ENCODE measurements at places on chromosomes 4 and X. TPM values are rescaled to one million over a fixed set of nuclear protein-coding genes. Genes with fewer than 3 reads are reported as not detected.
A peak's percentile ranks its signal among the peaks of the same experiment; 100 is the strongest.

DNA sequence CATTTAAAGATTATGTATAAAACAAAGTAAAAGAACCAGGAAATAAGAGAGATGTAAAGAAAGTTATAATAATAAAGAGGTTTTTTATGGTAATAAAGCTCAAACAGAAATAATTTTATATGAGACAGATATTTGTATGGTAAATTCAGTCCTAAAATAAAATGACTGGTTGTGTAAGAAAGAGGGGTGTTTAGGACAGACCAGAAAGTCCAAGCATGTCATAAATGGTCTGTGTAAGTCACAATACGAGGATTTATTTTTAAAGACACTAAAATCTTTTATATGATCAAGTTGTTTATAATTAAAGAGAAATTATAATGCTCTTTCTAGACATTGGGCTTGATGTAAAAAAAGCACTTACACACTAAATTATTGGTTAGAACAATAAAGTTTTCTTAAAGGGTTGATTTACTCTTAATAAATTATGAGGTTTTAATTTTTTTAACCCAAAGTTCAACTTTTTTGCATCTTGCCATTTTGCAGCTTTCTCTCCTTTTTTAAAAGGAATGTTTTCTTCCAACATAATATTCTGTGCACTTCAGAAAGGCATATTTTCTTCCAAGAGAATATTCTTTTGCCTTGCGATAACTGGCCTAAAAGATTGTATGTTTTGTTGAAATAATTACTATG is 61.9 kb upstream of the TCEAL2 start:
- DNase-seq, result no peak
- H3K27ac ChIP-seq, result no peak overlapping the region
- no peaks in the 10 kb centered on the region for H3K36me3 ChIP-seq
- no peaks in the 10 kb centered on the region for H3K27me3 ChIP-seq
- H3K4me1 ChIP-seq, result no peaks in the 10 kb centered on the region

- DNase-seq, result no peak
- H3K27me3 ChIP-seq, result no peaks in the 10 kb centered on the region
- H3K4me1 ChIP-seq, result peaks cover 13% of the 10 kb centered on the region
- H3K27ac ChIP-seq, result no peak overlapping the region
- H3K4me3 ChIP-seq, result no peak overlapping the region
These were observed 113.4 kb downstream of the TBL1X start for GRCh38 chrX:9578083-9578779.

DNA sequence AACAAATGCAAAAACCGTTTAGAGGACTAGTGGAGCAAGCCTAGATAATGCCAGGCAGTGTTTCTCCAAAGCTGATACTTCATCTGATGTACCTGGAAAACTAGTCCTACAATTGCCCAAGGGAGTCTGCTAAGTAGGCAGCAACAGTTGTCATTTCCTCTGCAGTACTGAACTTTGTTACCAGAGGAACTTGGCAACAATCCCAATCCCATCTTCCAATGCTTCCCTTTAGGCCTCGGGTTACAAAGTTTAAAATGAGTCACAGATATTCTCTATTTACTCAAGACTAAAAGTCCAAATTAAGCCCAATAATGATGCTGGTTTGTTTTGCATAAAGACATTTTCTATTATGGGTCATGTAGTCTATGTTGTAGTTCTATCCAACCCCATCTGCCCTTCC is 120.0 kb upstream of the GLRA2 start:
- no peak overlapping the region for H3K4me3 ChIP-seq
- H3K36me3 ChIP-seq, result no peaks in the 10 kb centered on the region
- no peak for DNase-seq
- no peaks in the 10 kb centered on the region for H3K4me1 ChIP-seq

DNA sequence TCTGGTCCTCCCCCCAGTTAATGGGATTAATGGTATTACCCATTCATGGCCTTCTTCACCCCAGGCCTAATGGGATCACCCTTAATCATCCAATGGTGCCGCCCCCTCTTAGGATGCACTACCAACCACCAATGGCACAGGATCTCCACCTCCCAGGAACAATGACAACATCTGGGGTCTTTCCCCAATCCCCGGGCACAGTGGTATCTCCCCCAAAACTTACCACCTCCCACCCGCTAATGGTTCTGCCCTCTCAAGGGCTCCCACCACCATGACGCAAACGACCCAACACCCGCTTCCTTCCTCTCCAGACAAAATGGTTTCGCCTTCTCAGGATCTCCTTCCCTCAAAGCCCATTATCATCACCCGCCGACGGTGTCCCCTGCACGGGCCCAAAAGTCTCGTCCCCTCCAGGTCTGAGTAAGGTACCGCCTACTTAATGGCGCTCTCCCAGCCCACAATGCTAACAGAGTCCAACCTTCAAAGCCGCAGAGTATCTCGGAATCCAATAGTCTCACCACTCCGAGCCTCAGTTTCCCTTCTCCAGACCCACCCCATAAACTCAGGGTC is 458 bp downstream of the GRIPAP1 start:
- peak overlapping the region; percentile 99 for H3K4me3 ChIP-seq
- peak overlapping the region; percentile 99 for H3K27ac ChIP-seq
- peak; percentile 5 for DNase-seq

GRCh38 chr4:182916483-182917181 is 554 bp downstream of the DCTD start:
- peaks cover 54% of the 10 kb centered on the region for H3K4me1 ChIP-seq
- DNase-seq, result peak; percentile 40
- H3K27ac ChIP-seq, result peak overlapping the region; percentile 89
- no peaks in the 10 kb centered on the region for H3K27me3 ChIP-seq

GRCh38 chrX:18424482-18425198 is 768 bp upstream of the CDKL5 start:
- H3K27ac ChIP-seq, result no peak overlapping the region
- peak overlapping the region; percentile 93 for H3K4me3 ChIP-seq
- peaks cover 19% of the 10 kb centered on the region for H3K4me1 ChIP-seq
- no peaks in the 10 kb centered on the region for H3K36me3 ChIP-seq
- H3K27me3 ChIP-seq, result peaks cover 34% of the 10 kb centered on the region
- peak; percentile 4 for DNase-seq

DNA sequence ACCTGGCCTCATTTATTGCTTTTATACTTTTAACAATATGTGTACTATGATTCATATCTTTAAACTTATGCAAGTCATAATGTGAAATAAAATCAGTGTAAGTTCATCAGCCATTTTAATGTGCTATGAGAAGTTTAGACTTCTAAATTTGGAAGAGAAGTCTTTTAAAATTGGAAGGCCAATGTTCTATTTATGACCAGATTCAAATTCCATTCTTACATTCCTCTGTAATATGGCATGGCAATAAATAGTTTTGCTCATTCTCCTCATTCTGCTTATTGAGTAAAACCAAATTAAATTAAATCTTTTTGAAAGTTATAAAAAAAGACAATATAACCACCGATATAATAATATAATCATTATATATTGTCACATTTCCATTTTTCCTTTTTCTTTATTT is 126.2 kb downstream of the SORBS2 start:
- H3K27me3 ChIP-seq, result no peaks in the 10 kb centered on the region
- H3K27ac ChIP-seq, result no peak overlapping the region
- H3K4me3 ChIP-seq, result no peak overlapping the region
- DNase-seq, result no peak
- peaks cover 3% of the 10 kb centered on the region for H3K36me3 ChIP-seq

DNA sequence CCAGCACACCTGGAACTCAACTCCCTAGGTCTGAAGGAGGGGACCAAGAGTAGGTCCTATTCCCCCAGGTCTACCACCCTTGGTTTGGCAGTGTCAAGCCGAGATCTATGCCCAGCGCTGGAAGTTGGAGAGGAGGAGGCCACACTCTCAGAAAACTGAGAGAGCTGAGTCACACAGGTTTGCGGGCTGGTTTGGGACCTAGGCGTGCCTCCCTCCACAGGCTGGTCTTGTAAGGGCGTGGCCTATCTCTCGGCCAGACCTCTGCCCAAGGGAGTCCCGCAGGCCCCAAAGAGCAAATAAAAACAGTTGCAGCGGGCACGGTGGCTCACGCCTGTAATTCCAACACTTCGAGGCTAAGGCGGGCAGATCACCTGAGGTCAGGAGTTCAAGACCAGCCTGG is 52.9 kb upstream of the INTU start:
- no peak overlapping the region for H3K27ac ChIP-seq
- DNase-seq, result no peak
- no peaks in the 10 kb centered on the region for H3K4me1 ChIP-seq
- H3K4me3 ChIP-seq, result no peak overlapping the region
- no peaks in the 10 kb centered on the region for H3K27me3 ChIP-seq

- H3K4me1 ChIP-seq, result no peaks in the 10 kb centered on the region
- H3K36me3 ChIP-seq, result no peaks in the 10 kb centered on the region
- no peak for DNase-seq
- H3K4me3 ChIP-seq, result no peak overlapping the region
- no peak overlapping the region for H3K27ac ChIP-seq
These were observed 70.2 kb upstream of the TLR3 start for GRCh38 chr4:185998791-185999190.

GRCh38 chrX:26649534-26649933 is 433.6 kb downstream of the MAGEB5 start:
- H3K27ac ChIP-seq, result no peak overlapping the region
- peaks cover 3% of the 10 kb centered on the region for H3K36me3 ChIP-seq
- H3K4me3 ChIP-seq, result no peak overlapping the region
- H3K27me3 ChIP-seq, result no peaks in the 10 kb centered on the region

DNA sequence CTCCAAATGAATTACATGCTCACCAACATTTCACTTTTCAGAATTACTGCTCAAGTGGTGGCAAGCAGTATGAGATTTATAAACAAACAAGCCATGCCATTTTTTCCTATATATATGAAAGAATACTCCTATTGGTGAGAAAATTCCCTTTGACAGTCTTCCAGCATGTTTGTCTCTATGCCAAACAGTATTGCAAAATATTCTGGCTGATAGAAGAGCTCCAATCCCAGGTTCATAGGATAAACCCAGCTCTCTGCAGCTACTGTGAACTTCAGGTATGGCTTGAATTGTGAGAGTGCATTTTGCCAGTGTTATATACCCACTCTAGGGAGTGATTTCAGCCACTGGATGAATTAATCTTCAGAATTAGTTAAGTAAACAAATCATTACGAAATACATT is 108.8 kb downstream of the MAGEC2 start:
- no peak for DNase-seq
- H3K4me3 ChIP-seq, result no peak overlapping the region
- no peaks in the 10 kb centered on the region for H3K4me1 ChIP-seq
- H3K27ac ChIP-seq, result no peak overlapping the region

GRCh38 chr4:59664771-59665170 is 1535.4 kb upstream of the ADGRL3 start:
- H3K27me3 ChIP-seq, result no peaks in the 10 kb centered on the region
- H3K4me3 ChIP-seq, result no peak overlapping the region
- H3K27ac ChIP-seq, result no peak overlapping the region

DNA sequence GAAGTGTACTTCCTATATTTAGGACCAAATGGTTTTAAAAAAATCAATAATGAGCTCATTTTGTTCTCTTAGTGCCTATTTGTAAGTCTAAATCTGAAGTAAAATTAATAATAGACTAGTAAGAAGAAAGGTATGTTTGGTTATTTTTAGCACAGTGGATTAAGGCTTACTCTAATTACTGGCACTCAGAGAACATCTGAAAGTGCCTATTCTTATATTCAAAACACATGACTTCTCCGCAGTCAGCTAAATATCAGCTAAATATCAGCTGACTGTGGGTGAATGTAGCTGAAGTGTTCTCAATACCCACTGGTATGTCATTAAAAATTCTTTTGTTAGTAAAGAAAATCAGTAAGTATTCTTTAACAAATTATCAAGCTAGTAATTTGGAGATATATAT is 6.0 kb downstream of the AP1S2 start:
- peaks cover 47% of the 10 kb centered on the region for H3K4me1 ChIP-seq
- no peak overlapping the region for H3K4me3 ChIP-seq
- H3K27ac ChIP-seq, result no peak overlapping the region
- H3K36me3 ChIP-seq, result peaks cover 15% of the 10 kb centered on the region
- DNase-seq, result no peak

- H3K4me1 ChIP-seq, result peaks cover 5% of the 10 kb centered on the region
- H3K27ac ChIP-seq, result no peak within 1 kb of the TSS
- DNase-seq, result peak; percentile 61
- H3K27me3 ChIP-seq, result peaks cover 71% of the 10 kb centered on the region
- H3K36me3 ChIP-seq, result peaks cover 3% of the 10 kb centered on the region
- H3K4me3 ChIP-seq, result peak within 1 kb of the TSS; percentile 90
These were observed at the start of the genes CNGA1 and NIPAL1 for GRCh38 chr4:48016141-48017107. Gene CNGA1 (minus strand): TSS chr4:48016681. CDS start chr4:47952689, 63,992 bp downstream. Gene NIPAL1 (plus strand): TSS chr4:48016772. CDS start chr4:48016840, 68 bp downstream.

DNA sequence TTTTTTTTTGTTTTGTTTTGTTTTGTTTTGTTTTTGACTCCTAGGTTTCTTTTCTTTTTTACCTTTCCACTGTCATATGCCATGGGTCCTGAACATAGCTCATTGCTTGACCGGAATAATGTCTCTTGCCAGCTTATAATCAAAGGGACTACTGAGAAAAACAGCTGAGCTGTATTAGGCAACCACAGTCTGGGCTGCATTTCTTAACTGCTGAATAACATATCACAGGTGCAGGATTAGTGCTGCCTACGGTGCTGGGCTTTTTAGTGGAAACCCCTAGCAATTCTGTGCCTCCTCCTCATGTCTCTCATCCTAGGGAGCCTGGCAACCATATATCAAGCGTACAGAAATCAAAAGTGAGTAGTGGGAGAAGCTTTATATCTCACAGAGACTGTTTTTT is 333.5 kb downstream of the BMPR1B start:
- H3K27me3 ChIP-seq, result no peaks in the 10 kb centered on the region
- H3K36me3 ChIP-seq, result no peaks in the 10 kb centered on the region
- DNase-seq, result no peak
- peak overlapping the region; percentile 2 for H3K4me3 ChIP-seq

GRCh38 chrX:40022421-40022820 is 75.3 kb downstream of the BCOR start:
- no peak for DNase-seq
- no peaks in the 10 kb centered on the region for H3K4me1 ChIP-seq
- no peaks in the 10 kb centered on the region for H3K27me3 ChIP-seq

- H3K27ac ChIP-seq, result peak overlapping the region; percentile 28
- DNase-seq, result no peak
- H3K27me3 ChIP-seq, result no peaks in the 10 kb centered on the region
- H3K4me3 ChIP-seq, result no peak overlapping the region
These were observed 93.7 kb upstream of the ZNF827 start for GRCh38 chr4:146032234-146032860.

GRCh38 chr4:112938461-112939058 is 110.9 kb upstream of the ANK2 start:
- no peaks in the 10 kb centered on the region for H3K27me3 ChIP-seq
- H3K4me3 ChIP-seq, result no peak overlapping the region
- H3K27ac ChIP-seq, result no peak overlapping the region
- H3K4me1 ChIP-seq, result peaks cover 15% of the 10 kb centered on the region

GRCh38 chr4:84224522-84224921 is 274.6 kb downstream of the NKX6-1 start:
- H3K4me1 ChIP-seq, result peaks cover 35% of the 10 kb centered on the region
- H3K27me3 ChIP-seq, result peaks cover 9% of the 10 kb centered on the region
- no peaks in the 10 kb centered on the region for H3K36me3 ChIP-seq
- no peak for DNase-seq
- no peak overlapping the region for H3K4me3 ChIP-seq
- H3K27ac ChIP-seq, result no peak overlapping the region

Gene PRDM5
- total RNA-seq, result 21.9 TPM

Gene HSFX1
- total RNA-seq, result 1.4 TPM

Gene GPRASP1
- total RNA-seq, result 5.6 TPM

Gene TEC
- total RNA-seq, result 0.25 TPM

Gene ESX1
- not detected for total RNA-seq

Gene RAB33A
- 18.5 TPM for total RNA-seq

Gene ARFIP1
- total RNA-seq, result 40.2 TPM

Gene ADGRL3
- total RNA-seq, result 34.5 TPM

Data from neural crest cell (in vitro differentiated cells).